ENCODE measurements at places on chromosomes 3 and 15.

GRCh38 chr3:137948400-137949072, 61.4 kb upstream of the CLDN18 start:
- no peak for DNase-seq

GRCh38 chr3:72380193-72380592, 468.1 kb downstream of the SHQ1 start:
- no peak for DNase-seq

- peak; percentile 30 for DNase-seq
These were observed 1.4 kb downstream of the ST6GAL1 start for GRCh38 chr3:186931532-186932280.

- no peak for DNase-seq
These were observed 223.3 kb downstream of the FAM43A start for GRCh38 chr3:194908972-194909371.

DNA sequence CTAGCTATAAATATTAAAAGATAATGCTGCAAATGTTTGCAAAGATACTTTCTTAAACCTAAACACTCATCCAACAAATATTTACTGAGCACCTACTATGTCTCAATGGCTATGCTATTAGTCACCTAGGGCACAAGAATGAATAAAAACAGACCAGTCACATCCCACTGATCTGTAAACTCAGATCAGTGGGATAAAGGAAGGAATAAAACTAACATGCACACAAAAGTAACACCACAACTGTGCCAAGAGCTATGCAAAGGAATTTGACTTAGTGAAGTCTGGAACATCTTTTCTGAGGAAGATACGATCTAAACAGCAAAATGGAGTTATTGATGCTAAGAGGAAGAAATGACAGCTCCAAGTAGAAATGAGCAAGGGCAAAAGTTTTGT, 56.6 kb downstream of the CBLB start:
- no peak for DNase-seq
